Gastrocnemius medialis (tissue), 4 donors: ENCODE measurements at places on chromosomes 3 and 15.

- no peak for DNase-seq
These were observed 1.2 kb upstream of the CLSTN2 start for GRCh38 chr3:139933766-139934165.

- DNase-seq: no peak
These were observed at the start of gene DNAH12 for GRCh38 chr3:57544181-57545125. TSS of gene DNAH12 (minus strand) at chr3:57544344. CDS start at chr3:57542870, 1,474 bp downstream.

DNA sequence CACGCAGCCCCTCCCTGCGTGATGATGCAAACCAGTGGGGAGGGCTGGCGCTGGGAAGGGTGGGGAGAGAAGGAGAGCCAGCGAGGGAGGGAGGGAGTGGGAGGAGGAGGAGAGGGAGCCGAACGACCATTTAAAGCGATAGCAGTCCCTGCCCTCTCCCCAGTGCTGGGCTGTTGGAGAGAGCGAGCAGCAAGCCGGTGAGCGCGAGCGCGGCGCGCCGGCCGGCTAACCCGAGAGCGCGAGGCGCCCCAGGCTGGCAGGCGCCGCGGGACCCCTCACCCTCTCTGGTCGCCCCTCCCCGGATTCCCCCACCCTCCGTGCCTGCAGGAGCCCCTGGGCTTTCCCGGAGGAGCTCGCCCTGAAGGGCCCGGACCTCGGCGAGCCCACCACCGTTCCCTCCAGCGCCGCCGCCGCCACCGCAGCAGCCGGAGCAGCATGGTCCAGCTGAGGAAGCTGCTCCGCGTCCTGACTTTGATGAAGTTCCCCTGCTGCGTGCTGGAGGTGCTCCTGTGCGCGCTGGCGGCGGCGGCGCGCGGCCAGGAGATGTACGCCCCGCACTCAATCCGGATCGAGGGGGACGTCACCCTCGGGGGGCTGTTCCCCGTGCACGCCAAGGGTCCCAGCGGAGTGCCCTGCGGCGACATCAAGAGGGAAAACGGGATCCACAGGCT, at the start of gene GRM7:
TSS of gene GRM7 (plus strand) at position 162 of the 671 bp plus-strand sequence.
- DNase-seq: no peak

- peak; percentile 68 for DNase-seq
These were observed 513 bp downstream of the VGLL4 start for GRCh38 chr3:11643201-11643603.

GRCh38 chr3:28690176-28690575, 341.6 kb upstream of the AZI2 start:
- no peak for DNase-seq
